ENCODE measurements at places on chromosomes 2 and 18.

- no peak for DNase-seq
Measured at GRCh38 chr2:231707625-231707926, 749 bp upstream of the PTMA start.

DNA sequence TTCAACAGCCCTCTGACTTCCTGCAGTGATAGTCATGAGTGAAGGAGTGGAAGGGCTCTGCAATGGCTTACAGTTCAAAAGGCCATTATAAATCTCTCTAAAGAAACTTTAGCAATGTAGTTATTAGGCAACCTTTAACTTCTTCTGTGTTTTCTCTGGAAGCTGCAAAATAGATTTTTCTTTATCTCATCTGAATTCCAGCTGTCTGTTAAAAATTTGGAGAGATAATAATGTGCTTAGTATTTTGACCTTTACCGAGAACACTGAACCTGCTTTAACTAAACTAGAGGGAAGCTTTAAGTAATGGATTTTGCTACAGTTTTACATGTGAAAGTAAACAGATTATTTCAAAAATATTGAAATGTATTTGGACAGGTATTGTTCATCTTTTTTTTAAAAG lies 847.9 kb downstream of the ERBB4 start:
- no peak for DNase-seq

DNA sequence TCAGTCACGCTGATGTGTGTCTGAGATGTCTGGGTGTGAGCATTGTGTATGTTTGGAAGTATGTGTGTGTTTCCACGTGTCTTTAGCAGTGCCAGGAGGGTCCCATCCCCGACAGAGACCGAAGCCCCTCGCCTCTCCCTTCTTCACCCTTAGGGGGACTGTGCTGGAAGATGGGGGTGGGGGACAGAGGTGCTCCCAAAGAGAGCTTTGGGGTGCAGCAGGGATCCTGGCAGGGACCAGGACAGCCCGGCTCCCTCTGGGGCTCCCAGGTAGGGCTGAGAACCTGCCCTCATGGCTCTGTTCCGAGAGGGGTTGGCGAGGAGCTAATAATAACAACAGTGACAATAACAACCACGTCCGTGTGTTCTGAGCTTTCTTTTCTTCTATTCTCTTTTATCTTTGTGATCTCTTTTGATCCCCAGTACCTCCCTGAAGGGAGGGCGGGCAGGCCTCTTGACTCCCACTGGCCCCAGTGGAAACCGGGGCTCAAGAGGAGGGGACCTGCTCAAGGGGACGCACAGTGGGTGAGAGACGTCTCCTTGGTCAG lies 57.6 kb downstream of the SMAD7 start:
- DNase-seq = no peak

DNA sequence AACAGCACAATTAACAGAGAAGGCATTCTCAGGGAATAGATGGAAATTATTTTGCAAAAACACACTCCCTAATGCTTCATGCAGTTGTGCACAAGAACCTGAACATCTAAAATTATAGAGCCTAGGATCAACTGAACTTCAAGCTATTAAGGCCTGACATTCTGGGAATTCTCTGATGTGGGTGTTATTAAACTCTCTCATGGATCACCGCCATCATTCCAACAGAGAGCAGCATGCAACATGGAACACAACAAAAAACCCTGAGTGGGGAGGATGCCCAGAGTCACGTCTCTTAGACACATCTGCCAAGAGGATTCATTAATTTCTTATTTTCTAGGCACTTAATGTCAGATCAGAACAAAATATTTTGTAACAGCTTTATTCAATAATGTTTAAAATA lies 543.8 kb downstream of the ERBB4 start:
- no peak for DNase-seq
